Fibroblast of skin of left quadriceps (primary cell): ENCODE measurements at places on chromosomes 12 and 14.

GRCh38 chr12:75602106-75602505 lies 90.7 kb upstream of the KRR1 start:
- no peak for DNase-seq

GRCh38 chr14:67778792-67779191 lies 37.6 kb downstream of the ZFYVE26 start:
- DNase-seq: no peak

DNA sequence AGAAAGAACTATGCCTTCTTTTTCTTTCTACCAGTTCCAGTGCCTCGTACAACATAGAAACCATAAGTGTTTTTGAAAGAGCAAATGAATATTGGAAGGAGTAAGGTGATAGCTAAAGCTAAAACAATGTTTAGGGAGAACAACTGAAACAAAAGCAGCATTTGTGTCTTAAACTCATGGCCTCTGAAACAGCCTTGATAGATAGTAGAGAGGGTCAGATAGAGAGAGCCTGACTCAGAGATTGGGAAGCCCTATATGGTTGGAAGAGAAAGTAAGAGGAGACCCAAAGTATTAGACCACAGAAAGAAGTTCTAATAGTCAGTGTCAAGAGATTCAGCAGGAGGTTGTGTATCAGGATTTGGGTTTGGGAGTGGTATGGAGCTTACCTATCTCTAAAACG lies 79.6 kb upstream of the IFNG-AS1 start:
- no peak for DNase-seq

DNA sequence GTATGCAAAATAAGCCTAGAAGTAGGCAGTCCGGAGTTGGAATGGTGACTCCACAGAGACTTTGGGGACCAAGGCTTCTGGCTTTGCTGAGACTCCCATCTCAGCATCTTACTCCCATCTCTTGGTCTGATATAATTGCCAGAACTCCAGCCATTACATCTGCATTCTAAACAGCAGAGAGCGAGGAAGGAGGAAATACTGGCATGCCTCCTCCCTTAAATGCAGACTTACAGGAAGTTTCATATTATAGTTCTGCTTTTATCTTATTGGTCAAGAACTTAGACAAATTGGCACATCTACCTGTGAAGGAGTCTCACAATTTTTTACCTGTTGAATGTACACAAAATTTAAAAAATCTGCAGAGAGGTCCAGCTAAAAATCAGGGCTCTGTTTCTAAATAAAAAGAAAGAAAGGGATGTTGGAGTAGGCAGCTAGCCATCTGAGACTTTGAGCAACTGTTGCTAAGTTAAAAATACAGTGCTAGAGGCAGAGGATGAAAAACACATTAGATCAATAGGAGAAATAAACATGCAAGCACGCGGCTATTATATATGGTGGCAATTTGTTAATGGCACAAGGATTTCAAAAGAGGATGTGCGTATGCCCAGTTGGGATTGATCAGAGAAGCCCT lies 209.9 kb upstream of the HMGA2 start:
- no peak for DNase-seq

DNA sequence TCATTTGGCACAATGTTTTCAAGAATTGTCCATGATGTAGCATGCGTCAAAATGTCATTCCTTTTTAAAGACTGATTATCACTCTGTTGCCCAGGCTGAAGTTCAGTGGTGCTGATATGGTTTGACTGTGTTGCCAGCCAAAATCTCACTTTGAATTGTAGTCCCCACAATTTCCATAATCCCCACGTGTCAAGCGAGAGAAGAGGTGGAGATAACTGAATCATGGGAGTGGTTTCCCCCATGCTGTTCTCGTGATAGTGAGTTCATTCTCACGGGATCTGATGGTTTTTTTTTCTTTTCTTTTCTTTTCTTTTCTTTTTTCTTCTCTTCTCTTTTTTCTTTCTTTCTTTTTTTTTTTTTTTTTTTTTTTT lies 21.8 kb upstream of the LRRK2 start:
- no peak for DNase-seq

DNA sequence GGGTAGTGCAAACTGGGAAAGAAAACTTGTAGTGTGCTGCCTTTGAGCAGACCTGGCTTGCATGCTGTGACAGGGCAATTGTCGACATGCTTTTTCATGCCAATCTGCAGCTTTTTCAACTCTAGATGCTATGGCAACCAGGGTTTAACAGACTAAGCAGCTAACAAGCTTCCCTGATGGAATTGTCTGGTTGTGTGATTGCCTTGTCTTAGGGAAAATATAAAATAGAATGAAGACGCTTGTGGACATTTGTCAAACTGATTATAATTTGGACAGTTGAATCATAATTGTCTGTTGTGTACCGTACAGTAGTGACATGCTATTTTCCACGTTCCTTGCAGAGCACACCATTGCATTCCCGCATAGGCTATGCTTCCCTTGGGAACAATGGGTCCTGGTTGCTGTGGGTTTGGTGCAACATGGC lies 113.0 kb downstream of the FOXG1 start:
- no peak for DNase-seq
